ENCODE measurements at places on chromosomes 6 and 20.

DNA sequence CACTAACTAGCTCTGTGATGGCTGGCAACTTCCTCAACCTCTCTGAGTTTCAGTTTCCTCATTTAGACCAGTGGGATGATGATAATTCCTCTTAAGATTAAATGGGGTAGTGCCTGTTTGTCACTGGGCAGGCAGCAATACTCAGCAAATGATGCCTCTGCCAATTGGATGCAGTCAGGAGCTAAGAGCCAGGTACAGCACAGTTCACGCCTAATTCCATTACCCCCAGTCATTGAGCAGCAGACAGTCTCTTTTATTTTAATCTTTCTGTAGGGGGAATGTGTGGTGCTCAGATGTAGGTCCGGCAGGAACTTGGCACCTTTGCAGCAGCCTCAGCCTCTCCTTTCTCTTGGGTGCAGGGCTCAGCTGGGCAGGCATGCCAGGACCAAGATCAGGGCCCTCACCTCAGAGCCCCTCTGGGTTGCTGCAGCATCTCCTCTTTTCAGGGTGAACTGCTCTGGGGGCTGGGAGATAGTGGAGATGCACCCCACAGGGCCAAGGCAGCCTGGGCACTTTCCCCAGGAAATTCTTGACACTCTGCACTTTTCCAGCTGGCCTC, 243.8 kb downstream of the LRFN2 start:
- no peak for DNase-seq

DNA sequence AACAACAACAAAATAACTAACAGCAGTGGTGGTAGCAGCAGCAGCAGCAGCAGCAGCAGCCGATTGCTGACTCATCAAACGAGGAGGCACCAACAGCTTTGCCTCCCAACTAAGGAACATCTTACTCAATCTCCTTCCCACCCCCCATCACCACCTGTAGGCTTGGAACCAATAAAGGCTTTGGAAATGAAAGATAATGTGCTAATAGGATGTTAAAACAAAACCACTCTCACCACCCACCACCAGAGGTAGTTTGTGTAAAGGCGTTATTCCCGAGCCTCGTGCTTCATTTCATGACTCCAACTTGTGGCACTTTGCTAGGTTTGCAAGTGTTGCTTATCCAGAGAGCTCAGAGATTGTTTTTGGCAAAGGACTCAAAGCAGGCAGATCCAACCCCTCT, 346.5 kb downstream of the CD83 start:
- DNase-seq, result no peak

DNA sequence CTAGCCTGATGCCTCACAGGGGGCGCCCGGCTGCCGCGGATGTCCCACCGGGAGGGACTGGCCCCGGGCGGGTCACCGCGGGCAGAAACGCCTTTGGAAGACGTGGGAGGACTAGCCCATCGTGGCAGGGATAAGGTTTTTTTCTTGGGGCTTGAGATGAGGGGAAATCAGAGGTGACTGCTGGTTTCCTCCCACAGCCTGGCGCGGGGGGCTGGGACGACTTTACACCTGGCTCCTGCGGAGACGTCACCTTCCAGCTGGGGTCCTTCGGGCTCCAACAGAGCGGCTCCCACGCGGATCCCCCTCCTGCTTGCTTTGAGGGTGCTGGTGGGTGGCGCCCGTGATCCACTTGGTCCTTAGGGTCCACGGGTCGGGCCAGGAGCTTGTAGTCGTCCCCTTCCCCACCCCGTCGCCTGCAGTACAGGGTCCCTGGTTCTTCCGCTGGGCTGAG, 11.4 kb downstream of the ULBP3 start:
- DNase-seq, result no peak

- no peak for DNase-seq
These were observed 407.7 kb downstream of the CDH26 start for GRCh38 chr20:60365882-60366281.

Data from activated CD4-positive, alpha-beta T cell treated with anti-CD3 and anti-CD28 coated beads, Interleukin-2, amount 10 ng/mL, durations not matched to agents 24 days and 14 days (primary cell).